ENCODE measurements at places on chromosomes 3 and 15.
A peak's percentile ranks its signal among the peaks of the same experiment; 100 is the strongest.

DNA sequence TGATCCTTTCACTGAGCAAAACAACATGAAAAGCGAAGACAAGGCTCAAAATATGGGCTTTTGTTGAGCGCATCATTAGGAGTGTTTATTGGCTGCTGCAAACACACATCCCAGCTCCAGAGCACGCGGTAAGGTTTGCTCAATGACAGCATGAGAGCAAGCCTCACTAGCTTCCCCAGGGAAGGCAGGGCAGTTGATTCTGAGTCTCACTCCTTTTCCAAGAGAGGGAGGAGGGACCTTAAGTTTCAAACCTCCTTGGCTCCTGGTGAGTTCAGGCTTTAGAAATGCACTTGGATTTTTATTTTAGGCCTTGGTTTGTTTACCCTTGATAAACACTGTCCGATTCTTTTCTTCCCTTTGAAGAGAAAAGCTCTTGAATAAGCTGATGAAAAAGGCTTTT, 69.1 kb upstream of the CACNA2D3 start:
- no peak for DNase-seq

GRCh38 chr3:181699171-181699903, 12.4 kb upstream of the SOX2 start:
- no peak for DNase-seq

- DNase-seq: no peak
These were observed 127.9 kb upstream of the PFN2 start for GRCh38 chr3:150098621-150099020.

- DNase-seq: peak; percentile 51
These were observed 5.1 kb downstream of the MAGEL2 start for GRCh38 chr15:23642413-23643044.

- no peak for DNase-seq
These were observed 149.4 kb upstream of the SLC6A11 start for GRCh38 chr3:10666621-10667020.

GRCh38 chr3:197431346-197431910, 124.3 kb downstream of the BDH1 start:
- no peak for DNase-seq

DNA sequence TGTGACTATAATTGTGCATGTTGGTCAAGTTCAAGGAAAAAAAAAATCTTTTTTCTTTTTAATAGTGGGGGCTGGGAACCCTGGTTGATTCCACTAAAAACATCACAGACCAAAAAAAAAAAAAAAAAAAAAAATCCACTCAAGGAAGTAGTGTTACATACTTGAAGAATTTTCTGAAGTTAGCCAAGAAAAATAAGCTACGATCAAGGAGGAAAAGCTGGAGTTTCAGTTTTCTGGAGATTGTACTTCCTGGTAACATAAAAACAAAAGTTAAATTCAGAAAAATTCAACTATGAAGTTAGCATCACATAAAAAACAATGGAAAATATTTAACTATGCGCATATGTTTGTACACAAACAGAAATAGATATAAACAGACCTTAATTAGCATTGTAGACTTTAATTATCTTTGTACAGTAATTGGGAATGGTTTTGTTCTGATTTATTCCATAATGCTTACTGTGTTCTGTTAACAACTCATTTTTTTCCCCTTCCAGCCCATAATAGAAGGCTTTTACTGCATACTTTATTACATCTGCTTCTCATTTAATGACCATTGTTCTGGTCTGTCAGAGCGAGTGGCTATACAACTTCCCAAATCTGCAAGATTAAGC, 194.3 kb downstream of the RORA start:
- peak; percentile 85 for DNase-seq

DNA sequence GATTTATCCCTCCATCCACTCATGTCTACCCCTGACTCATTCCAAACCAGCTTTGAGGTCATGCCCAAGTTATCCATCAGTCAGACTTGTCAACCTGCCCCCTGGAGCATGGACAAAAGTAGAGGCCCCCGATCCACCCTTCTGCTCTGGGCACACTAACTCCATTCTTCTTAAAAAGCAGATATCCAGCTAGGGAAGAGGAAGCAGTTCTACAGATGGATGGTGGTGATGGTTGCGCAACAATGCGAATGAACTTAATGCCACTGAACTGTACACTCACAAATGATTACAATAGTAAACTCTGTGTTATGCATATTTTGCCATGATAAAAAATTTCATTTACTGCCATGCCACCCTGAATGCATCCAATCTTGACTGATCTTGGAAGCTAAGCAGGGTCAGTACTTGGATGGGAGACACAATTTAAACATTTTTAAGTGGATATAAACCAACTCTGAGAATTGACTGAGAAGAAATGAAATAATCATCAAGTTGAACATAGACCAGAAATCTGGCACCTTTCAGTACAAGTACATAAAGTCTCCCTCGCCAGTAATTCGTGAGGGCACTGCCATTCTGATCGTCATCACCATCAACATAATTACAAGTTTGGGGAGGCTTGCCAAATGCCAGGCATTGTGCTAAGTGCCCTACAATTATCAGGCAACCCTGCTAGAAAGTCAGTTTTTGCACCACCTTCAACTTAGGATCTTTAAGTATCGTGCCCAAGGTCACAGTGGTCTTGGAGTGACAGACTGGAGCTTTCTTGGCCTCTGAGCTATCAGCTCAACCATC, 124.8 kb downstream of the ATP10A start:
- DNase-seq: peak; percentile 42

DNA sequence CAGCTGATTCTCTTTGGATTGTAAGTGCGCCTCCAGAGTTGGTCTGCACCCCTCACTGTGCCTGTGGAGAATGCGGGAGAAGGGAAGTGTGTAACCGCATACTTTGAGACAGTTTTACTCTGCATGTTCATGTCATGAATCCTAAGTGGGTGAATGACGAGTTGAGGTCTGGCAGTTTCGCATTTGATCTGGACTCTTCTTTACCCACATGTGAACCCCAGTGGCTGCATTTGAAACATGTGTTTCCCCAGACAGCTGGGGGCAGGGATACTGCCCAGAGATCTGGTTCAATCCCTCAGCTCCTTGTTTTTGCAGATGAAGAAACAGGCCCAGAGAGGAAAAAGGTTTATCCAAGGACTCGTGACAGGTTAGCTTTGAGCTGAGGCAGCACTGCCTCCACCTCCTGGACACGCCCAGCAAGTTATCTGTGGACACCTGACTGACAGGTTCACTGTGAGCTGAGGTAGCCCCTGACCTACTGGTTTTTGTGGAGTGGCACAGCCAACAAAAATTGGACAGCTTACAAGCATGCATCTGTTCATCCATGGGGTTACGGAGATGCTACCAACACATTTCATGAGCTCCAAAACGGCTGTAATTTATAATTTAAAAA, 207.3 kb downstream of the XXYLT1 start:
- DNase-seq: peak; percentile 9

DNA sequence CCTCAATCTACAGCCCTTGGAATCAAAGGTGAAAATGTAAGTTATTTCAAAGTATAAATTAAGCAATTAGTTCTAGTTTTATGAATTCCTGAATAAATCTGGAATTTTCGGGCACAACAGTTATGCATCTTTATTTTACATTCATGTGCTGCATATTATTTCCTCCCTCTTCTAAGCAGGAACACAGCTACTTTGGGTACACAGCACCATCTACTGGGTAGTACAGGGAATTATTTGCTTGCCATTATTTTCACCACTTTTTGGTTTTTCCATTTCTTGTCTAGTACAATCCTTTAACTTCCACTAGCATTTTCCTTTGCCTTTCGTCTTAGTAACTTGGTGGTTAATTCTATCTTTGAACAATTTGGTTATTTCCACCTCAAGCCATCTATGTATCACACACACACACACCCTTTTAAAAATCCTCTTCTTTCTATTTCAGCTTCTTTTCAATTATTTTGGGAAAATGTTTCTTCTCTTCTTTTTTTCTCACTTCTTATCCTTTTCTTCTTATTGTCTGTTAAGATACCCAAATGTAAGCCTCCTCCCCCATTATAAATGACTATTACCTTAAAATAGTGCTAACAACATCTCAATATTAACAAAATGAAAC, 451.0 kb downstream of the MFSD1 start:
- DNase-seq: peak; percentile 73

GRCh38 chr3:59237121-59237520, 187.3 kb upstream of the CFAP20DC start:
- peak; percentile 55 for DNase-seq

GRCh38 chr3:11624161-11624560, 19.6 kb downstream of the VGLL4 start:
- no peak for DNase-seq

DNA sequence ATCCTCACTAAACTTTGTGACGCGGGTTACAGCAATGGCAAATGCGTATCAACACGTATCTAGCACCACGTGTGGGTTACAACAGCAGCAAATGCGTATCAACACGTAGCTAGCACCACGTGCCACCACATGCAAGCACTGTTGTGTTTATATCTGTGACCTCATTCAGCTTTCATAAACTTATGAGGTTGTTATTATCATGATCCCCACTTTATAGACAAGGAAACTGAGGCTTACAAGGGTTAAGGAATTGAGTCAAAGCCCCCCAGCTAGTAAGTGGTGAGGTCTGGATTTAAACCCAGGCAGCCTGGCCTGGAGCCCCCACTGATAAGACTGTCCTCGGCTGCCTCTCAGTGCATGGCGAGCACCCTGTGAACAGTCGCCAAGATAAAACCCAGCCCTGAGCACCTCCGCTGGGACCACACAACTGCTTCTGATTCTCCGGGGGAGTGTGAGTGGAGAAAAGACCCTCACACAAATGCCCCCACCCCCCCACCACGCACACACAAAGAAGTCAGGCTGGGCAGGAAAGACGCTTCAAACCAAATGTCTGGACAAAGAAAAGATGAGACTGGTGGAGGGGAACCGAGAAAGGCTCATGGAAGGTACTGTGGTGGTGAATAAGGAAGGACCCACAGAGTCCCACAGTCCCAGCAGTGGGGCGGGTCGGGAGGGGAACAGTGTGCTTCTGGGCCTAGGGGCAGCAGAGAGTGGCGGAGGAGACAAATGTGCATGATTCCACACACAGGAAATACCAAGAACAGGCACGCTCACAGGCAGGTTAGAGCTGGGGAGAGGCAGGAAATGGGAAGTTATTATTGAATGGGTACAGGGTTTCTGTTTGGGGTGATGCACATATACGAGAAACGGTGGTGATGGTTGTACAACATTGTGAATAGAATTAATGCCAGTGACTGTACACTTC, 173.4 kb downstream of the XXYLT1 start:
- DNase-seq: no peak

- DNase-seq: no peak
These were observed 423 bp upstream of the PHLDB2 start for GRCh38 chr3:111858642-111859041.

DNA sequence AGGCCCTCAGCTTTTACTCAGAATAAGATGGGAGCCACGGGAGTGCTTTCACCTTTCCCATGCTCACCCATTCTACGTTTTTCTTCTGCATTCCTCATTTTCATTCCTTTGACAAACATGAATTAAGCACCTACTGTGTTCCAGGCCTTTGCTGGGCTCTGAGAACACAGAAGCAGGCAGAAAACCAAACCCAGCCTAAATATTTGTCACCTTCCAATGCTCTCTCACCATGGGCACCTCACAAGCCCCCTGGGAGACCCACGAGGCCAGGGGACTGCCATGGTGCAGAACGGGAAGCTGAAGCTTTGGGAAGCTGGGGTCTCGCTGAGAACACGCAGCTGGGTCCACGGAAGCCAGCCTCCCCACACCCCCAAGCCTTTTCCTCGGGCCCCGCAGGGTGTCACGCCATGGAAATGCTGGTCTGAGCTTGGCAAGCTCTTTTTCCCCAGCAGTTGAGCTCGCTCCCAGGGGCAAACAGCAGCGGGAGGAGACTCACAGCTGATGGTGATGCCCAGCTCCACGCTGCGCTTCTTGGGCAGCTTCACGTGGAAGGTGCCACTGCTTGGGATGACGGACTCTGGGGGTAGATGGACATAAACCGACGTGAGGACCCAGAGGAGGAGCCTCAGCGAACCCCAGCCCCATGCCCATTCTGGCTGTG, 27.7 kb downstream of the GRIP2 start:
- DNase-seq: no peak

- no peak for DNase-seq
These were observed 7.4 kb downstream of the SEMA3G start for GRCh38 chr3:52437326-52438103.

GRCh38 chr15:96331144-96331944, 844 bp downstream of the NR2F2 start:
- DNase-seq: peak; percentile 66

- no peak for DNase-seq
These were observed at the start of gene KCNH8 for GRCh38 chr3:19147905-19148767. KCNH8 (plus strand) TSS chr3:19148510; CDS start chr3:19148720, 210 bp downstream.

DNA sequence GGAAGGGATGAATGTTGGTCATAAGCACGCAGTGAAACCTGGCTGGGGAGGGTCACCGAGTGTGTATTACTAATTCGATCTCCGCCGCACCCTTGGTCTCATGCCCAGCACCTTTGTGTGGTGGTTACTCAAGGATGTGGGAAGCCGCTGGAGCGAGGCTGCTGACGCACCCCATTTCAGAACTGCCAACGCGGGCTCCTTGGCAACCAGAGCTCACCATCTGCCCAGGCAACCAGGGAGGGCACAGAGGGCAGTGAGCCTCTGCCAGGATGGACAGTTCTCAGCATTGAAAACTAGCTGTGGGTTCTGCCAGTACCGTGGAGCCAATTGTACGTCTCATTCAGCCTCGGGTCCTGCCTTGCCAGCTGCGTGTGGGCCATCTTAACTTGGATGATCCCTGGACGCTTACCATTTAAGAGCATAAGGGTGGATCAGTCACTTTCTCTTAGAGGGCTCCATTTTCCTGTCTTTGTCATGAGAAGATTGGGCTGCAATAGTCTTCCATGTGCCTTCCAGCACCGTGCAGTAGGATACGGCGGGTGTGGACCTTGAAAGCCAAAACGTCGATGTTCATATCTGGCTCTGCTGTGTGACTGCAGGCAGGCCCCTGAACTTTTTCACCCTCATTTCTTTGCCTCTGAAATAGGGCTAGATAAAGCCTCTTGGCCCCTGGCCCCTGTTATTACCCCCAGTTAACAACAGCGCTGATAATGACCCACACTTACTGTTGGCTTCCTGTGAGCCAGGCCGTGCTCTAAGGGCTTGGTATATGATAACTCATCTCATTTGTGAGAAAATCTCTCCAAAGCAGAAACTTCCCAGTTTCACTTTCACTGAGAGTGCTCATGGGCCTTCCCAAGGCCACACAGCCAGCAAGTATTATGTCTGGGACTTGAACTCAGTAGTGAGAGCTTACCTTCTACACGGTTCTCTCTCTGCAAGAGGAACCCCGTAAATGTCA, 238.8 kb downstream of the OPA1 start:
- no peak for DNase-seq

DNA sequence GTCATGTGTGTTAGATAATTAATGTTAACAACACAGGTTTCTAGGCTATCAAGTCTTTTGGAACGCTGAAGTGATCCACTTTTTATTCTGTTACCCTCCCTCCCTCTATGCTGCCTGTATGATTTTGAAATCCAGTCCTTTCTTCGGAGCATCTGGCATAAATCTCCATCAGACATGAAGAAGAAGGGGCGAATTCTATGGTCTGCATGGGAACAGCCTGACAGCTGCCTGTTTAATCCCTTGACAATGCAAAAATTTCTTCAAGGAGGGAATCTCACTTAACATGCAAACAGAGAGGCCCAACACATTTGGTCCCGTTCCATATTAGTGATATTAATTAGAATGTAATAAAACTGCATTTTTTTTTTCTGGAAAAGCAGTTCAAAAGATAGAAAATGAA, 145.2 kb downstream of the VGLL3 start:
- no peak for DNase-seq

GRCh38 chr3:152229692-152230091, 39.0 kb upstream of the MBNL1 start:
- DNase-seq: no peak

- DNase-seq: no peak
These were observed 40.7 kb downstream of the MYRIP start for GRCh38 chr3:39849992-39850715.

All from AG10803 (cell line).